NCI-H226 (cell line): ENCODE measurements at places on chromosomes 2 and 18.
A peak's percentile ranks its signal among the peaks of the same experiment; 100 is the strongest.

DNA sequence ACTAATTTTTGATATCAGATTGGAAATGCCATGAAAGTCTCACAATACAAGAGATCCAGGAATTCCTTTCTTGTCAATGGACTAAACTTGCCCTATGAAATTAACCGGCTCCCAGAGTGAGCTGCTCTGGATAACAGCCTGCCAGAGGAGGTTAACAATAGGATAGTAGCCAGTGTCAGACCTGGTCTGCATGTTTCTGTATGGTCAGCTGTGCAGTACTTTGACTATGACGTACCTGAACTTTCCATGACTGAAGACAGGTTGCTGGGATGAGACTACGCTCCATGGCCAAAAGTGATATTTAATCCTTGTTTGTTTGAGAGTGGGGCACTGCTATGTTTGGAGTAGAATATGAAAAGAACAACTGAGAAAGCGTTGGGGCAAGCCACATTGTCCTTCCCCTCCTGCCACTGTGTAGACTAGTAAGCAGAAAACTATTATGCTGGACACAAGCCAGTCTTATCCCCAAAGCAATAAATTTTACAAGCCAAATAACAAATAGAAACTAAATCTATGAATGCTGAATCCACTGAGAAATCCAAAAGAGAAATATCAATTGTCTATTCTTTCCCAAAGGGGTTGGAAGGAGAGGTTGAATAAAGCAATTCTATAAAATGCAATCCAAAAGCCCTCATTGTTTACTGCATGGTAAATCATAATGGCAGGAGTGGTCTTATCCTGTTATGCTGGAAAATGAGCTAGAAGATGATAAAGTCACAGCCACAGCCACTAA lies 115.5 kb upstream of the CYP26B1 start:
- DNase-seq, result no peak

DNA sequence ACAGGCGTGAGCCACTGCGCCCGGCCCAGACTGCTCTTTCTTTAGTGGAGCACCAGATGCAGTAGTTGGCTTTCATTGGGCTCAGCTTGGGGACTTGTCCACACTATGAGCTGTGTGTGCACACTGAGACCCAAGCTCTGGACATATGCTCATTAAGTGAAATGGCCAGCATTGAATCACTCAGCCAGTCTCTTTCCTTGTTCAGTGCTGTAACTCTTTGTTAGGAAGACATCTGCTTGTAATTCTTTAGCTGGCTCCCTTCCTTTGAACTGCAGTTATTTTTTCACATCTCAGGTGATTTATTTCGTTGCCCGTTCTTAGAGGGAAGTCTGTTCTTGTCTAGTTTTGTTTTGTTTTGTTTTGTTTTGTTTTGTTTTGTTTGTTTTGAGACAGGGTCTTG lies 70.5 kb downstream of the CAB39 start:
- no peak for DNase-seq

GRCh38 chr18:23106575-23106974 lies 28.7 kb upstream of the CABLES1 start:
- peak; percentile 93 for DNase-seq

DNA sequence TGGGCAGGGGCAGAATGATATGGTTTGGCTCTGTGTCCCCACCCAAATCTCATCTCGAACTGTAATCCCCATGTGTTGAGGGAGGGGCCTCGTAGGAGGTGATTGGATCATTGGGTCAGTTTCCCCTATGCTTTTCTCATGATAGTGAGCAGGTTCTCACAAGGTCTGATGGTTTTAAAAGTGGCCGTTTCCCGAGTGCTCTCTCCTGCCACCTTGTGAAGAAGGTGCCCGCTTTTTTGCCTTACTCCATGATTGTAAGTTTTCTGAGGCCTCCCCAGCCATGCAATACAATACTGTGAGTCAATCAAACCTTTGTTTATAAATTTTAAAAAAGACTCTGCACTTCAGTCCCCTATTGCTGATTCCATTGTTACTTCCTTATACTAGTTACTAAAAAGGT lies 82.9 kb upstream of the CDKL4 start:
- no peak for DNase-seq

DNA sequence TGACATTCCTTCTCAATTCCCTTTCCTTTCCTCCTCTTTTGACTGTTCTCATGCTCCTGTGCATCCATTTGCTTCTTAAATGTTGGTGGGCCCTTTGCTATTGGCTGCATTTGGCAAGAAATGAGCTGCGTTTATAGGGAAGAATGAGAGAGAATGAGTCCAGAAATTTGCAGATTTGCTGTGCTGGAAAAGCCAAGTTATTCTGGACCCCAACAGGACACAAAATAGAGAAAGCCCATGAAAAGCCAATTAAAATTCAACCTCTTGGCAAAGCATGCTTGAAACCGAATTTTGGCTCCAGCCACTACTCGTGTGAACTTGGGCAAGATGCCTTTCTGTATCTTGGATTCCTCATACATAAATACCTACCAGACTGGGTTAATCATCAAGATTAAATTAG lies 1.3 kb upstream of the SCLY start:
- no peak for DNase-seq

DNA sequence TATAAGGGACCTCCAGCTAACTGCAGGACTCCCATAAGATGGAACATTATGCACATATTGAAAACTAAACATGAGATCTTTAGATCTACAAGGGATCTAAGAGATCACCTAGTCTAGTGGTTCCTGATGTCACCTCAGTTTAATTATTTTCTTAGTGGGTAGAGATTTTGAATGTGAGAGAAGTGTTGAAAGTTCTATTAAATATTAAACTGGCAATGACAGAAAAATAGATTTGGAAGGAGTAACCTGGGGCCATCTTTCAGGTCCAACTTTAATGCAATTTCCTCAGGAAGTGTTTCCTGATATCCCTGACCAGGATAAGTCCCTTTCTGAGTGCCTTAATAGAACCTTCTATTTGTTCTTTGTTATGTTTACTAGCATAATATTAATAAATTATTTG lies 29.1 kb upstream of the CPS1 start:
- no peak for DNase-seq

GRCh38 chr2:48548840-48549239 lies 18.9 kb downstream of the STON1 start:
- DNase-seq, result no peak

DNA sequence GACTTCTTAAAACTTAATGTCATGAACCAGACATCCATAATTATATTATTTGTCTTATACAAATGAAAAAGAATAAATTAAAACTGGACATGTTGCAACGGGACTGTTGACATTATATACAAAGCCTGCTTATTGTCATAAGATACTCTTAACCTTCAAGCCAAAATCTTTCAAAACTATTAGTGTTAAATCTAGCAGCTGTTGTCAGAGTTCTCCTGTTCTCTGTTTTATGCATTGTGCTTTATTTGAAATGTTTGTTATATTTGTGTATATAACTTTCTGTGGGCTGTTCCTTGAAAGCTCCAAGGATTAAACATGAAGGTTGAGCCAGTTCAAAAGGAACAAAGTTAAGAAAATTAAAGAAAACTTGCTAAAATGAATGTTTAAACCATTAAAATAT lies 335.5 kb upstream of the NT5C1B start:
- no peak for DNase-seq

DNA sequence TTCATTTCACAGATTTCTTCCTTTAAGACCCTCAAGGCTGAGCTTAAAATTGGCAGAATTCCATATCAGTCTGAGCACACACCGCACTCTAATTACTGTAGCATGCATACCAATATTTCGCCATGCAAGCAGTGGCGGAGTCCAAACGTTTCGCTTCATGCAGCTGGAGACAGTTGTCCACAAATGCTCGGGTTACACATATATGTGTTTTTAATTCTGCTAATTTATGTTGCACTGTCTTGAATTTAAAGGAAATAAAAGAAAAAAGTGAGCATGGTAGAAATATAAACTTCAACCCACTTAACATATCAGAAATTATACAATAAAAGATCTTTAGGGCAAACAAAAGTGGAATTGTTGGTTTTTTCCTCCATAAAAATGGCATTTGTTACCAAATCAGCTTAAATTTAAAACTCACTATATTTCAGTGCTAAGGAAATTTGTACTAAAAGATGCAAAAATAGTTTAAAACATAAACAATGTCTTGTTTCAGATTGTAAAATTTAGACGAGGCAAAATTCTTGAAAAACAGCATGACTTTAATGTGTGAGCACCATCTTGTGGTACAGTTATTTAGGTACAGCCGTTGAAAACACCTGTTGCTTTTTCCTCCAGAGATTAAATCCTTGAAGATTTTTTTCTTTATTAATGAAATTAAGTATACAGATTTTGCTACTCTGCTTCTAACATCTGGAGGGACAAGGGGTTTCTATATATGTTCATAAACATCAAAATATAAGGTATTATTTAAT lies 24.1 kb upstream of the KANSL1L start:
- DNase-seq, result no peak

GRCh38 chr2:39731546-39731945 lies 47.5 kb downstream of the THUMPD2 start:
- DNase-seq, result no peak

DNA sequence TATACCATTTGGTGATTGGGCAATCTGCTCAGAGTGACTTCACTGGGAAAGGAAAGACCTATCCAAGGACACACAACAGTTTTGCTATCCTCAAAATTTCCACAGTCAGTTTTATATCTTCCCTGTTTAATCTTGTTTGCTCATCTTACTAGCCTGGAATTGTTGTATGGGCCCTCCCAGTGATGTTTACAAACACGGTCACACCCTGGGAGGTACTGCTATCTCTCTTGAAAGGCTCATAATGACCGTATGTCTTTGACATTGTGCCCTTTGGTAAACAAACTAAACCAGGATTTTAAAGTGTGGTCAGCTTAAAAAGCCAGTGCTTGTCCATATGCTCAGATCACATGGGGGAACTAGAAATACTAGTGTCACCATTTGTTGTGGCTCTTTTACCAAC lies 277.0 kb downstream of the CDH2 start:
- no peak for DNase-seq

GRCh38 chr18:22632191-22632590 lies 214.5 kb upstream of the CTAGE1 start:
- no peak for DNase-seq

DNA sequence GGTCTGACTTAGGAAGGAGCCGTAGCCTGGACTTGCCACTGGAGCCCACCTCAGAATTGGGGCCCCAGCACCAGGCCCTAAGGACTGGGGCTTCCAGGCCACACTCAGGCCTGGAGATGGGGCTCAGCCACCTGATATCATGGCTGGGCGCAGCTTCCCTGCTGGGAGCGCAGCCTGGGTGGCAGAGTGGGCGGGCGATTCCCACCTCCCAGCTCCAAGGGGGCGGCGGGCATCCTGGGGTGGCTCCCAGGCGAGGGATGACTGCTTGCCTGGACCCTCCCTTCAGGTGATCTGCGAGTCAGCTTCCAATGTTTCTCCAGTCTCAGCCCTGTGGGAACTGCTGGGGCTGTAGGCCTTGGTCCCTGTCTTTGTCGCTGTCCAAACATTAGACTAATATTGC lies 20.1 kb downstream of the GPR35 start:
- no peak for DNase-seq

DNA sequence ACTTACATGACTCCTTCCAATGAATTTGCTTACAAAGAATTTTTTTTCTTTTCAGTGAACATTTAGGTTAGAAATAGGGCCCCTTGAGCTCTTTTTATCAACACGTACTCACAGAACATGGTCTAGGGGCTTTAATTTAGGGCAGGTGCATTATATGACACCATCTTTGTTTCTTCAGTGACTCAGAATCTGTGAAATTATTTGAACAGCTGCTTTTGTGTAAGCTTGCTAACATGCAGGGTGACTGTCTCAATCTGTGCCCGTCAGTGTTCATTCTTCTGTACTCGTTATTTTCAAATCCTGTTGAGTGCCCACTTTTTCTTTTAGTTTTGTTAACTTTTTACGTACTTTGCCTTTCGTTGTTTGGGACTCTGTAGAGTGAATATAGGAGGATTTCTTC lies 52.8 kb upstream of the CABYR start:
- DNase-seq, result no peak

DNA sequence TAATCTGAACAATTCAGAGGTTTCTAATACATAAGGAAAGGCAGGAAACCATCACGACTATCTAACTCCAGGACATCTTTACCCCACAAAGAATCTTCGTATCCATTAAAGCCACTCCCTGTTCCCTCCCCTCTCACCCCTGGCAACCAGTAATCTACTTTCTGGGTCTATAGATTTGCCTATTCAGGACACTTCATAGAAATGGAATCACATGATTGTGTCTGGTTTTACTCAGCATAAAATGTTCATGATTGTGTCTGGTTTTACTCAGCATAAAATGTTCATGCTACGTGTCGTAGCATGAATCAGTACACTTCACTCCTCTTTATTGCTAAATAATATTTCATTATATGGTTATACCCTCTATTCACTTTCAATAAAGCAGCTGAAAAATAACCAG lies 11.6 kb downstream of the FECH start:
- no peak for DNase-seq

DNA sequence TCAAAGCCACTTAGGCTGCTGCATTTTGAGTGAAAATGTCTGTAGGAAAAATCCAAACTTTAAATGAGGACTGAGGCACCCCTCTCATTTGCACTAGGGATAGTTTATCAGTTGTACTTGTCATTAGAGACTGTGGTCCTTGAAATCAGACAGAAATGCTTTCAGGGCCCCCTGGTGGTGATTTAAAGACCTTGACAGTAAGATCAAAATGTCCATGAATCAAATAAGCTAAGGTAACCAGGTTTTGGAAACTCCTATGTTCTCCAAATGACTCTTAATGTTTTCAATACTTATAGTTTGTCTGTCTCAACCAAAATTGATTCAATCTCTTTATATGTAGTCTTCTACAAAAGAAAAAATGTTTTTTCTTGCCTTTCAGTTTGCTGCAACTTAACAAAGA lies 28.8 kb upstream of the DDX18 start:
- DNase-seq, result no peak

DNA sequence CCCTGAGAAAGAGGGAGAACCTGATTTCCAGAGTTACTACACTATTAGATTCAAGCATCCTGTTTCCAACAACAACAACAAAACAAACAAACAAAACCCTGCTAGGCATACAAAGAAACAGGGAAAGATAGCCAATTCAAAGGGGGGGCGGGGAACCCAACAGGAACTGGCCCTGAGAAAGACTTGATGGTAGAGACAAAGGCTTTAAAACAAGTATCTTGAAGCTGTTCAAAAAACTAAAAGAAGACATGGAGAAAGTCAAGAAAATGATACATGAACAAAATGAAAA lies 147.1 kb downstream of the THADA start:
- DNase-seq, result no peak

DNA sequence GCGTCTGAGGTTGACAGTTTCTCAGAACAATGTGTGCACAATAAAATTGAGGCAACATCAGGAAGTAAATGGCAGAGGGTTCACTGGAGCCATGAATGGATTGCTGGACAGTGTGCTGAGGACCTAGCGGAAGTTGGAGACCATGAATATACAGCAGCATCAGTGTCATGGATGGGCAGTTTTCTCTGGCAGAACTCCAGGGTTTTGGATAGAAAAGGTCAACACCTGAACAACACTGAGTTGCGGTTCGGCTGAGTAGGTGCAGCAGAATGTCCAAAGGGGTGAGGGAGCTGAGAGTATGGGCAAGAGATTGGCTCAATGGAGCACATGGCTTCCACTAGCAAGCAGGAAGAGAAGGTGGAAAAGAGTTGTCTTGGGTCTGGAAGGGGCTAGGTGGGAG lies 73.7 kb downstream of the DNER start:
- no peak for DNase-seq
